T-helper 17 cell (primary cell): ENCODE measurements at places on chromosomes 6 and 20. TPM values are rescaled to one million over a fixed set of nuclear protein-coding genes. Genes with fewer than 3 reads are reported as not detected.

The CRISP3 gene
- not detected for total RNA-seq

DNA sequence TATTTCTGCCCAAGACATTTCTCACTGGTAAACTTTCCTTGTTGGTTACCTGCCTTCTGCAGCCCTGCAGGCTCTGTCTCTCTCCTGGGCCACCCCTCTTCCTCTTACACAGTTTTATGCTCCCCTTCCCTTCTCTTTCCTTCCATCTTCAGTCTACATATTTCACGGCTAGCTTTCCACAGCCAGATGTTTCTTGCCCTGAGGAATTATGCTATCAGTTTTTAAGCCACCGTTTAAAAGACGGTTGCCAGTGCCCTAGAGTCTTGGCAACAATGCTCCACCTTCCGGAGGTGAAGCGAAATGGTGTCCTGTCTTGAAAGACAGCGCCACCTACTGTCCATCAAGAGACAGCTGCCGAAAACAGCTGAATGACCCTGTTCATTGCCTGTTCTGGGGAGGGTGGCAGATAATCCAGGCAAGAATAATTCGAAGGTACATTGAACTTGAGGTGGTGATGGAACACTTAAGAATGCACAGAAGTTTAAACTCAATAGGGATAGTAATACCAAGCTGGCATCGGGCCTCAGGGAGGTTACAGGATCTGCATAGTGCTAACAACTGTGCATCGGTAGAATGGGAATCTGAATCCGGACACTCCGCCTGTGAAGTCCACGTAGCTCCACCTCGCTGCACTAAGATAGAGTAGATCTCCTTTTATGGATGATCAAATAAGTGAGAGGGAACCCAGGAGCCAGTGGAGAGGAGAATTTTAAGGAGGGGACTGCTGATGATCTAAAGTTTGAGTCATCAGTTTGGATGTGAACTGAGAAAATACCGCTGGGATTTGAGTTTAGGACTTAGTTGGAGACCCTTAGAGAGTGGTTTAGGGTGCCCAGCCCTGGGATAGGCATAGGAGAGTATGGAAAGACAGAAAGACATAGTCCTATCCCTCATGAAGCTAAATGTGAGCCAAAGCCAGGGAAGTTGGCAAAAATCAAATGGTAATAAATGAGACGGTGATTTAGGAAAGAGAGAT is 4.8 kb upstream of the TRIM40 start:
- peak overlapping the region; percentile 76 for H3K4me3 ChIP-seq
- DNase-seq, result peak; percentile 41
- peaks cover 12% of the 10 kb centered on the region for H3K4me1 ChIP-seq
- peaks cover 83% of the 10 kb centered on the region for H3K27me3 ChIP-seq
- peaks cover 9% of the 10 kb centered on the region for H3K36me3 ChIP-seq
- H3K27ac ChIP-seq, result no peak overlapping the region

- DNase-seq, result no peak
- H3K27ac ChIP-seq, result peak overlapping the region; percentile 57
- no peaks in the 10 kb centered on the region for H3K27me3 ChIP-seq
- no peak overlapping the region for H3K4me3 ChIP-seq
- H3K36me3 ChIP-seq, result no peaks in the 10 kb centered on the region
Measured at GRCh38 chr6:154783229-154783628, 50.0 kb downstream of the SCAF8 start.

- H3K27ac ChIP-seq, result no peak overlapping the region
- H3K36me3 ChIP-seq, result peaks cover 3% of the 10 kb centered on the region
- DNase-seq, result no peak
- H3K4me1 ChIP-seq, result peaks cover 35% of the 10 kb centered on the region
Measured at GRCh38 chr20:17666481-17666880, 15.6 kb downstream of the RRBP1 start.

The WFDC2 gene
- not detected for total RNA-seq

DNA sequence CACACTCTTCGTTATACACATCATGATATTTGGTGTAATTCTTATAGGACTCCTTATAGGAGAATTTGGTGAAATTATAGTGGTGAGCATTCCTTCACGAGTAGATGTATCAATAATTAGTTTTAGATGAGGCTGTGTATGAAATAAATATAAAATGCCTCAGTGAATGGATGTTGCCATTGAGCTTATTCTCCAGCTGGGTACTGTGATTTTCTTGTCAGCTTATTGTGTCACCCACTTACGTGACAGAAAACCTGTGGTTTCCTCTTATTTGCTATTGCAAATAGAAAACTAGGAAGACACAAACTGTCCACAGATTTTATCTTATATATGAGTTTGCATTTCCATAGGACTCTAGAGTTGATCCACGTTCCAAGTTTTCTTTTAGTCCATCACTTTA is 439.9 kb upstream of the RNF217 start:
- no peak for DNase-seq
- H3K36me3 ChIP-seq, result no peaks in the 10 kb centered on the region
- no peak overlapping the region for H3K4me3 ChIP-seq
- no peak overlapping the region for H3K27ac ChIP-seq
- H3K4me1 ChIP-seq, result no peaks in the 10 kb centered on the region
- H3K27me3 ChIP-seq, result no peaks in the 10 kb centered on the region

DNA sequence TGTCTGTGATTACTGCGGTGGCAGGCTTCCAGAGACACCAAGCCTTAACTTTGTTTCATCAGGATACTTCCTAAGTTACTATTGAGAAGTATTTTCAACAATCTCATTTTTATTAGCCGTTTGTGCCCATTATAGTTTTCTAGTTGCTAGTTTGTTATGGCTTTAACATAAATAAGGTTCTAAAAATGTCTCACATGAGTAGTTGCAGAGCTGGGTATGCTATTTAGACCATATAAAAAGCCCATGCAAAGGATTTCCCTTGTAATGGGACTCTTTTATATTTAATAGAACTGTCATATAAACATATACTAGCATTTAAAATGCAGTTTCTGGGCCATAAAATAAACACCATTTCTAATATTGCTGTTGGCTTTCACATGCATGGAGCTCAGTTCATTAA is 205.3 kb upstream of the TCF21 start:
- H3K27ac ChIP-seq, result no peak overlapping the region
- no peak overlapping the region for H3K4me3 ChIP-seq
- H3K36me3 ChIP-seq, result no peaks in the 10 kb centered on the region
- DNase-seq, result no peak

GRCh38 chr6:1552296-1552761 is 57.4 kb upstream of the FOXC1 start:
- no peak overlapping the region for H3K27ac ChIP-seq
- peaks cover 14% of the 10 kb centered on the region for H3K27me3 ChIP-seq
- H3K4me1 ChIP-seq, result peaks cover 24% of the 10 kb centered on the region
- H3K4me3 ChIP-seq, result no peak overlapping the region
- H3K36me3 ChIP-seq, result no peaks in the 10 kb centered on the region

The BPIFB6 gene
- total RNA-seq, result not detected

DNA sequence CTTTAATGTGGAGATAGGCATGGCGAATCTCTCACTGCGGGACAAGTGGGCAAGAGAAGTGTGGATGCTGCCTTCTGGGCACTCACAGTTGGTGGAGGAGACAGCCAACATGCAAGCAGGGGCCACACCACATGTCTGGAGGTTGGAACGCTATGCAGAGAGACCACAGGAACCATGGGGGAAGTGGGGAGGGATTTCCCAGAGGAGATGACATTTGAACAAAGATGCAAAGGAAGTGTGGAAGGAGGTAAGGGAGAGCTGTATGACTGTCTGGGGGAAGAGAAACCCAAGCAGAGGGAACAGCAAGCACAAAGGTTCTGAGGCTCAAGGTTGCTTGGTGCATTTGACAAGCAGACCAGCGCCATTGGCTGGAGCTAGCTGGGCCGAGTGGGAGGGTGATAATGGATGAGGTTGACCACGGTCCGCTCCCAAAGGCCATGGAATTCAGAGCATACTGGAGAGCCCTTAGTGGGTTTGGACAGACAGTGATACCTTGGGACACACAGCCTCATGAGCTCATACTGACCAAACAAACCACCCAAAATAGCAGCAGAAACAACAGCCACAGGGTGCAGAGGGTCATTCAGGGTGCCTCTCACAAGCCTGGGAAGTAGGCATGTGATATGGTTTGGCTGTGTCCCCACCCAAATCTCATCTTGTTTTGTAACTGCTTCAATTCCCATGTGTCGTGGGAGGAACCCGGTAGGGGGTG is 7.6 kb upstream of the FAM110A start:
- peak overlapping the region; percentile 16 for H3K27ac ChIP-seq
- H3K36me3 ChIP-seq, result no peaks in the 10 kb centered on the region
- no peak overlapping the region for H3K4me3 ChIP-seq
- H3K4me1 ChIP-seq, result peaks cover 3% of the 10 kb centered on the region

GRCh38 chr6:52328729-52329128 is 33.2 kb upstream of the PAQR8 start:
- no peak overlapping the region for H3K4me3 ChIP-seq
- DNase-seq, result no peak
- no peaks in the 10 kb centered on the region for H3K27me3 ChIP-seq
- H3K36me3 ChIP-seq, result peaks cover 2% of the 10 kb centered on the region

GRCh38 chr6:53412021-53412715 is 63.4 kb upstream of the ELOVL5 start:
- no peaks in the 10 kb centered on the region for H3K36me3 ChIP-seq
- H3K27ac ChIP-seq, result no peak overlapping the region
- no peaks in the 10 kb centered on the region for H3K27me3 ChIP-seq
- no peak overlapping the region for H3K4me3 ChIP-seq

- no peaks in the 10 kb centered on the region for H3K36me3 ChIP-seq
- H3K4me3 ChIP-seq, result no peak overlapping the region
- no peaks in the 10 kb centered on the region for H3K4me1 ChIP-seq
- no peak for DNase-seq
- H3K27me3 ChIP-seq, result peaks cover 33% of the 10 kb centered on the region
- H3K27ac ChIP-seq, result no peak overlapping the region
Measured at GRCh38 chr6:134007077-134007476, 45.3 kb downstream of the SLC2A12 start.

- no peak overlapping the region for H3K4me3 ChIP-seq
- no peak for DNase-seq
- H3K36me3 ChIP-seq, result peaks cover 6% of the 10 kb centered on the region
- H3K4me1 ChIP-seq, result peaks cover 13% of the 10 kb centered on the region
Measured at GRCh38 chr20:34567892-34568865, 9.7 kb downstream of the MAP1LC3A start.

- no peaks in the 10 kb centered on the region for H3K36me3 ChIP-seq
- no peak for DNase-seq
- no peak overlapping the region for H3K27ac ChIP-seq
Measured at GRCh38 chr6:169406804-169407203, 153.2 kb upstream of the THBS2 start.

DNA sequence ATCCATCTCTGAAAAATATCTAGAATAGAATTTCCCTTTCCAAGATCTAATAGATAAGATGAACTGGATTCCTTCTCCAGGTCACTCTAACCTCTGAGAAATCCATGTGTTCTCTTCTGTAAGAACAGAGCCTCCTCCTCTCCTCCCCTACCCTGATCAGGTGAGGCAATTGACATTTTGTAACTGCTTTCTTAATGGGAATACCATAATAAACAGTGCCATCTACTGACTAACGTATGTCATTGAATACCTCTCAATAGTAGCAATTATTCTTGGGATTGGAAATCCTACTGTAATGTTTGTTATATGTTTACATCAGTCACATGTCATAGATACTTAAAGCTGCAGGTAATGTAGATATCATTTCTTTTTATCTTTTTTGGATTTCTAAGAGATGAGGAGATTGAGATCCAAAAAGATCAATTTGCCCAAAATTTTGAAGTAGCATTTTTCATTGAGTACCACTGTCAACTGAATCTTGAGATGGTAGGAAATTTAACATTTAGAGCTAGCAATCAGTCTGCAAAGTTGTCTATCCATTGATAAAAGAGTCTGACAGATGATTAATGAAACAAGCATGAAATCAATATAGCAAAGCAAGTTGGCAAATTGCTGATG is 365.8 kb upstream of the HSF2 start:
- no peak overlapping the region for H3K27ac ChIP-seq
- no peak overlapping the region for H3K4me3 ChIP-seq
- peaks cover 3% of the 10 kb centered on the region for H3K4me1 ChIP-seq
- H3K27me3 ChIP-seq, result peaks cover 15% of the 10 kb centered on the region
- DNase-seq, result no peak

GRCh38 chr20:14450256-14450655 is 112.8 kb upstream of the FLRT3 start:
- H3K4me1 ChIP-seq, result no peaks in the 10 kb centered on the region
- no peaks in the 10 kb centered on the region for H3K27me3 ChIP-seq
- H3K36me3 ChIP-seq, result no peaks in the 10 kb centered on the region
- H3K27ac ChIP-seq, result no peak overlapping the region

The HELZ2 gene
- 54.8 TPM for total RNA-seq

DNA sequence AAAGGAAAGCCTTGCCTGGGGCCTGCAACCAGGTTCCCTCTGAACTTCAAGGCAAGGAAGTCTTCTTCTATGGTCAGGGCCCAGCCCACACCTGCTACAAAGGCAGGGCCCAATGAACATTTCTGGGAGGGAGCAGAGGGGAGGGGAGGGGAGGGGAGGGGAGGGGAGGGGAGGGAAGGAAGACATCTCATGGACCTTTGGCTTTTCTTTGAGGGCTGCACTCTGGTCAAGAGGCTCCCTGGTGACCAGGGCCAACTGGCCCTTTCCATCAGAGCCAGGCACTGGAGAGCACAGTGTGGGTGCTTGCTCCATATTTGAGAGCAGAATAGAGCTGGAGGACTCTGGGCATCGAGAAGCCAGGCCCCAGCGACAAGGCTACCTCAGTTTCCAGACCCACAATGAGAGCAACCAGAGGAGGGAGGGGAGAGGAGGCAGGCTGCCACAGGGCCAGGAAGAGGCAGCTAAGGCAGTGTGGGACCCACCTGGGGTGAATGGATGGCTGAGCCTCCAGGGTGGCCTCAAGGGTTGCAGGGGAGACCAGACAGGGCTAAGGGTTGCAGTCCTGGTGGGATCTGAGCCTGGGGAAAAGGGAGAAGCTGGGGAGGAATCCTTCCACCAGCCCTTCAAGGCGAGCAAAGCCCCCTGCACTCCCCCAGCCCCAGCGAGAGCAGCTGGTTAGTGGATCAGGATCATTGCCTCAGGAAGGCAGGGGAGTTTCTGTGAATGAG is 84.8 kb downstream of the MRPL14 start:
- H3K27me3 ChIP-seq, result peaks cover 16% of the 10 kb centered on the region
- H3K27ac ChIP-seq, result no peak overlapping the region
- no peak overlapping the region for H3K4me3 ChIP-seq
- H3K36me3 ChIP-seq, result no peaks in the 10 kb centered on the region
- H3K4me1 ChIP-seq, result peaks cover 3% of the 10 kb centered on the region

DNA sequence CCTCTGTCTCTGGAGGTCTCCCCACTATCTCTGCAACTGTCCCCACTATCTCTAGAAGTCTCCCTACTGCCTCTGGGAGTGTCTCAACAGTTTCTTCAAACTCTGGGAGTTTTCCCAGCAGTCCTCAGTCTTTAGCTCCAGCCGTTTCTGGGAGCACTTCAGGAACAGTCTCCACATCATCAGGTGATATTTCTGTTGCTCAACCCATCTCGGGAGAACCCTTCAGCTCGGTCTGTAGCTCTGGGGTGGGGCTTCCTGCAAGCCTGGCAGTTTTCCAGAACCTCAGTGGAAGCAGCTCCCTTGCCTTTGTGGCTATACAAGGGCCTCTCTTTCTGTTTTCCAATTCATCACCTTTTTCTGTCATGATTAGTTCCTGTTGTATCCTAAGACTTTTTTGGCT is 3.0 kb upstream of the SFTA2 start:
- H3K36me3 ChIP-seq, result no peaks in the 10 kb centered on the region
- peaks cover 42% of the 10 kb centered on the region for H3K27me3 ChIP-seq
- DNase-seq, result no peak
- H3K27ac ChIP-seq, result no peak overlapping the region

The GSTA2 gene
- not detected for total RNA-seq
